ENCODE measurements at places on chromosomes 7 and 10.

GRCh38 chr7:130367088-130367755, 13.1 kb upstream of the CPA1 start:
- no peak for DNase-seq

GRCh38 chr7:119664601-119665000, 608.4 kb upstream of the KCND2 start:
- DNase-seq = peak; percentile 9

- no peak for DNase-seq
Observed at GRCh38 chr7:36570528-36571189, 153.6 kb downstream of the AOAH start.

DNA sequence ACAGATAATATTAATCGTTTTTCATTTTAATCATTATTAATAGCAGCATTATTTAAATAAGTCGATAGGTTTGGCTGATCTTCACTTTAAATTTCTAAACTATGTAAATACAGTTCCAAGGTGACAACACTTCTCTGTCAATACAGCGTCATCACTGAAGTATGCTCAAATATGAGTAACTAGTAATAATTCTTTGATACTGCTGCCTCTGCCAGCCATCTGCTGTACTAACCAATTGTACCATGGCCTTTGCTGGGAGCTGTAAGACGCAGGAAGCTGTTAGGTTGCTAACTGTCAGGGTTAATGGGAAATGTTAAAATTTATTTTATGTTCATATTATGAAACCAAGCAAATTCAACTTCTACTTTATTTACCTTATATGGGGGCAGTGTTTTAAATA, 1650.5 kb upstream of the LRRTM3 start:
- no peak for DNase-seq

GRCh38 chr10:79378647-79379511, 31.6 kb downstream of the PPIF start:
- DNase-seq = no peak

DNA sequence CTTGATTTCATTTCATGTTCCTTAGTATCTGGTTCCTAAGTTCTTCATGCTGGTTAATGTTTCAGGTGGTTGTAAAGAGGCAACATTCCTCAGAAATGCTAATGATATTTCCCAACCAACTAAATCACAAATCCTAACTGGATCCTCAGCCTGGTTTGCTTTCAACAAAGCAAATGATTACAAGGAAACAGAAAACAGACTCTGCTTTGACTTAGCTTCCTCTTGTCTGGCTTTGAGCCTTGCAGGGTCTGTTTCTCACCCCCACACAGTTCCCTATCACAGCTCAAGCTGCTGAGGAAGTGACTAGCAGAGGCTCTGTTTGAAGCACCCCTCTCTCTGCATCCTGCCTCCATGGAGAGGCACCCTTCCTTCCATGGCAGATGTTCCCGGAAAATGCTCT, 130.2 kb upstream of the CTTNBP2 start:
- DNase-seq = peak; percentile 37

DNA sequence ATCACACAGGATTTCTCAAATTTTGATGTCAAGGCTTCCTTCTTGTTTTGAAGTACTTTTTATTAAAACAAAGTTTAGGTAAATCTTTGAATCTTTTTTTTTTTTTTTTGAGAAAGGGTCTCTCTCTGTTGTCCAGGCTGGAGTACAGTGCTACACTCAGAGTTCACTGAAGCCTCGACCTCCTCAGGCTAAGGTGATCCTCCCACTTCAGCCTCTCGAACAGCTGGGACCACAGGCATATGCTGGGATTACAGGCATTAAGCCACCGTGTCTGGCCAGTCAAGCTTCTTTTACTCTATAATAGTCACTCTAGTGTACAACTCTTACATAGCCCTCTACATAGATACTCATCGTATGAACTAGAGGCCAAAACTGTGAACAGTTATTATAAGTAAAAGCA, 3.4 kb downstream of the RUFY2 start:
- no peak for DNase-seq

DNA sequence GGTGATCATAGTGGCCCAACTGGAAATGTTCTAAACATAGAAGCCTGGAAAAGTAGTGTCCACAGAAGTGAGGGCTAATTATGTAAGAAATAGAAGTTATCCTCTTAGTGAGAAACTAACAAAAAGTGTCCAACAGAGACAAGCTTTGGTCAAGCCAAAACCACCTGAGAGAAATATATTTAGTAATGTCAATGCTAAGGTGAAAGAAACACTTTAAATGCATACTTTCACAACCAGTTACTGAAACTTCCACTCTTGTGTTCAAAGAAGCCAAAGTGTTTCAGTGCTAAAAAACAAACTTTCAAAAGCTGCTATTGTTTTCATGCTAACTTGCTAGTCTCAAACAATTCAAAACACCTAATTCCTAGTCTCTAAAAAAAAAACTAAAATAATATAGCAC, 18.1 kb downstream of the RAB11FIP2 start:
- DNase-seq = no peak

DNA sequence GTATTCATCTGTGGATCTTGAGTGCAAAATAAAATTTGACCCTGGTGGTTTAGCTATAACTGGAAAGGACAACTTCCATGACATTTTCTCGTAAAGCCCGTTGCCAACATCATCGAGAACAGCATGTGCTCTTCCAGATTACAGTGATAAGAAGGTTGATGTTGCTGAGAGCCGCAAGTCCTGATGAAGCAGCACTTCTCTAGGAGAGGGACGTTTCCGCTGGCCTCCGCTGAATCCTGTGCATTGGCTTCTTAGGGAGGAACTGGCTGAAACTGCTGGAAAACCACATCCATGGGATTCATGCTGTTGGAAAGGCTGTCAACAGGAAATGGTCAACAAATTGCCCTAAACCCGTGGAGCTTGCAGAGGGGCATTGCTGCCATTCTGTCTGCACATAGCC, 21.4 kb upstream of the ABCB5 start:
- DNase-seq = peak; percentile 26

DNA sequence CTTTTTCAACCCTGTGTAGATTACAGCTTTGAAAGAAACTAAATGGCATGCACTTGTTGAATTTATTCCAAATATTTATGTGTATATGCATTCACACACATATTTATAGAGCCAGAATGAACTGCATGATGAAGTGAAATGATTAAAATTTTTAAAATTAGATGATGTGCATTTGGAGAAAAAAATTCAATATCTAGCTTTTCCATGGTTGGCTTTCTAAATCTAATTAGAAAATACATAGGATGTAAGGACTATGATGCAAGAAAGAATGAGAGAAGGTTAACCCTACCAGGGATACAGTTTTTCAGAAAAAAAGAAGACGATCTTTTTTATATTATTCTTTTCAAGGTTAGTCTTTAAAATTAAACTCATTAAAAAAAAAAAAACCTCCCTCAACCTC, 204.5 kb downstream of the TRIL start:
- DNase-seq = no peak

GRCh38 chr10:30812018-30812851, 182.7 kb upstream of the LYZL2 start:
- no peak for DNase-seq

GRCh38 chr10:122981066-122981464, 864 bp downstream of the PSTK start:
- DNase-seq = peak; percentile 68

- no peak for DNase-seq
Observed at GRCh38 chr7:105003872-105004510, 10.0 kb upstream of the KMT2E start.

DNA sequence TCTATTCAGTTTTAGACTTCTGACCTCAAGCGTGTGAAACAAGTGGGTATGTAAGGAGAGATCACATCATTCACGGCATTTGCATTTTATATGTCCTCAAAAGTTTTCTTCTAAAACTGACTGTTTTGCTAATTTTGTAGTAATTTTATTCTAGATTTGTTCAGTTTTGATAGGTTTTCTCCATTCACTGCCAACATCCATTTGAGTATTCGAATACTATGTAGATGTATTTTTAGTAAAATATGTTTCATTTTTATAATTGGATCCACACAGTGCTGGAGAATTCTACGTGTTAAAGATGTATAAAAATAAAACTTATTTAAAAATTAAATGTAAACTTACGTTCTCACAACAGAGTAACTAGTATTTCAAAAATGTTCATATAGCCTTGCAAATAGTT, 503.0 kb downstream of the CNTNAP2 start:
- no peak for DNase-seq

- DNase-seq = no peak
Observed at GRCh38 chr10:14349081-14349480, 18.4 kb upstream of the FRMD4A start.

GRCh38 chr7:40851001-40851400, 716.2 kb downstream of the SUGCT start:
- no peak for DNase-seq

DNA sequence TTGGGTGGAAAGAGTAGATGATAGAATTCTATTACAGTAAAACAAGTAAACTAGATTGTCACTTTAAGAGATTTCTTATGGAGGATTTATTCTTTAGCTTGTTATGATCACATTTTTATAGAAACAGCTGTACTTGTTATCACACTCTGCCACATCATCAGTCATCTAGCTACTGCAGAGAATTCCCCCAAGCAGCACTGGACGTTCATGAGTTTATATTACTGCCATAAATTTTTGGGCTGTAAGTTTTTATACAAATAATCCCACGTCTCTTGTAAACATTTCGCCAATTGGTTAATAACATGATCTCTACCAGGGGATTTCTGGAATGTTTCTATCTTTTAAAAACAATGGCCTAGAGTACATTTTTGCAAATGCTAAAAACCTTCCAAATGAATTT, 238.8 kb downstream of the POLR1F start:
- DNase-seq = no peak

DNA sequence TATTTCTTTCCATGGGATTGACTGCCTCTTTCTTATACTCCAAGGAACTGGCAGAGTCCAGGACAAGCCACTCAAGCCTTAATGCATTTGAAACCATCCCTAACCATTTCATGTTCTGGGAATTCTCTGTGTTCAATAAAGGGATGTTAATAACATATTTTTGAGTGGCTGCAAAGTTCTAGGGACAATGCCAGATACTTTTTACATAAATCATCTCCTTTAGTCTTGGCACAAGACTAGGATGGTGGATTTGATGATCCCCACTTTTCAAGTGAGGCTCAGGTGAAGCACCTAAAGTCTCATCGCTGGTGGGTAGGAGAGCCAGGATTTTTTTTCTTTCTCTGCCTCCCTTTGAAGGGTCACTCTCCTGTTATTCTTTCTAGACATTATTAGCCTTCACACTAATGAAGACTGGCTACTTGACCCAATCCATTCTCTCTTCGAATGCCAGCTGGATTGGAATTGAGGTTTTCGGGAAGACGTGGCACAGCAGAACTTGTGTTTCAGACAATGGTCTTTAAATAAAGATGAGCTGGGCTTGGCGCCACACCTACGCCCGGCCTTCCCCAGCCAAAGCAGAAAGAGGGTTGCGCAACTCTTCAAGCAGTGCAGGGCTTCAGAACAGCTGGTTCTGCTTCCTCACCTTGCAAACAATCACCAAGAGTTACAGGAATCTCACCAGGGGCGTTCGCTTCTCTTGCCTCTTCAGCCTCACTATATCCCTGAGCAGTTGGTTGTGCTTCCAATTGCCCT, 73.8 kb upstream of the BMPER start:
- DNase-seq = no peak

GRCh38 chr10:106310596-106310995, 853.9 kb downstream of the SORCS1 start:
- DNase-seq = peak; percentile 79

- DNase-seq = no peak
Observed at GRCh38 chr10:71747551-71748523, 25.5 kb downstream of the VSIR start.

- no peak for DNase-seq
Observed at GRCh38 chr7:159024280-159024951, 120.3 kb downstream of the VIPR2 start.

DNA sequence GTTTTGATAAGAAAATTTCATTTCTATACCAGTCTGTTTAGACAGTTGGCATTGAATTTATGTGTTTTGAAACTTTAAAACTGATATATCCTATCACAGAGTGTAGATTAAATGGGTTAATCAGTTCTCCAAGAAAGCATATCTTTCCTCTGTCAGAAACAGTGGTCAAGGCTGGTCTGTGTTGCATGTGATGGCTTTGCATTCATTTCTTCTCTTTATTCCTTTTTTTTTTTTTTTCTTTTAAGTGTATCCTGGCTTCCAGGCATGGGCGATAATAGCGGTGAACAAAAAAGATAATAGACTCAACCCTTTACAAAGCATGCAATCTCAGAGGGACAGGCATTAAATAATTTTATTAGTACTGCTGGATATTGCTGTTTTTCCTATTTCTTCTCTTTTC, 136.6 kb downstream of the LRRC4 start:
- no peak for DNase-seq

GRCh38 chr7:99667179-99667578, 12.6 kb downstream of the CYP3A5 start:
- DNase-seq = no peak

DNA sequence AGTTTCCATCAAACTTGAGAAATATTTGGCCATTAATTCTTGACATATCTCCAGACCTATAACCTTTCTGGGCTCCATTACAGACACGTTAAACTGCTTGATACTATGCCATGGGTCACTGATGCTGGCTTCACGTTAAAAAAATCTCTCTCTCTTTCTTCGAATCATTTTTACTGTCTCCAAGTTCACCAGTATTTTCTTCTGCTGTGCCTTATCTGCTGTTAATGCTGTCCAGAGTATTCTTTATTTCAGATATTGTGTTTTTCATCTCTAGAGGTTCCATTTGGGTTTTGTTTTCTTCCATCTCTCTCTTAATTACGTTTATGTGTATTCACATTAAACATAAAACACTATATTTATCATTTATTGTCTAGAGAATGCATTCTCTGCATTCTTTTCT, 12.8 kb upstream of the PRPF18 start:
- DNase-seq = no peak

GRCh38 chr7:137606061-137606674, 240.6 kb downstream of the DGKI start:
- peak; percentile 45 for DNase-seq

GRCh38 chr7:90604383-90604782, 8.3 kb downstream of the CDK14 start:
- no peak for DNase-seq

- peak; percentile 84 for DNase-seq
Observed at GRCh38 chr7:74453322-74454011, at the start of gene GTF2IRD1. Gene GTF2IRD1, plus strand, starts transcription at chr7:74453906. Its CDS starts 54,175 bp downstream, at chr7:74508081.

DNA sequence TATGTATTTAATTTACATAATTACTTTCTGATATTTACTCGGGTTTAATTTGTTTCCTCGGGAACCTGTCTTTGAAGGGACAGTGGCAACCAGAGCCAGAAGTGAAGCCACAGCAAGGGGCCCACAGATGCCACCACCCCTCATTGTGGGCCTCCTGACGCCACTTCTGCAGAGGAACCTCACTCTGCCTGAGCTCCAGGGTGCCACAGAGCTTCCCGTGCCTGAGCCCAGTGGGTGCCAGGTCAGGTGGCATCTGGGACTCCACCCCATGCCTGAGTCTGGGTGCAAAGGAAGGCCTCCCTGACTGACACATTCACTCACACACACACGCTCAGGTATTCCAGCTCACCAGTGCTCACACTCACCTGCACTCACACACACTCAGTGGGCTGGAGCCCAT, 213.7 kb downstream of the GRID1 start:
- DNase-seq = no peak

GRCh38 chr10:93580828-93581227, 14.4 kb downstream of the FFAR4 start:
- peak; percentile 90 for DNase-seq

- DNase-seq = no peak
Observed at GRCh38 chr7:41108821-41109220, 594.1 kb downstream of the INHBA start.

GRCh38 chr7:5638994-5639393, 142.5 kb downstream of the RNF216 start:
- DNase-seq = peak; percentile 99

- no peak for DNase-seq
Observed at GRCh38 chr7:122633472-122633871, 65.4 kb downstream of the RNF133 start.
